Stimulated activated CD4-positive, alpha-beta T cell treated with anti-CD3 and anti-CD28 coated beads, Interleukin-12 subunit alpha, Interleukin-12 subunit beta, amount 100 ng/mL, for 4 hours (primary cell): ENCODE measurements at places on chromosomes 7 and 10.

GRCh38 chr7:157936976-157937375 lies 600.2 kb downstream of the DNAJB6 start:
- DNase-seq = no peak

GRCh38 chr10:84605802-84606201 lies 277.4 kb downstream of the CCSER2 start:
- no peak for DNase-seq

DNA sequence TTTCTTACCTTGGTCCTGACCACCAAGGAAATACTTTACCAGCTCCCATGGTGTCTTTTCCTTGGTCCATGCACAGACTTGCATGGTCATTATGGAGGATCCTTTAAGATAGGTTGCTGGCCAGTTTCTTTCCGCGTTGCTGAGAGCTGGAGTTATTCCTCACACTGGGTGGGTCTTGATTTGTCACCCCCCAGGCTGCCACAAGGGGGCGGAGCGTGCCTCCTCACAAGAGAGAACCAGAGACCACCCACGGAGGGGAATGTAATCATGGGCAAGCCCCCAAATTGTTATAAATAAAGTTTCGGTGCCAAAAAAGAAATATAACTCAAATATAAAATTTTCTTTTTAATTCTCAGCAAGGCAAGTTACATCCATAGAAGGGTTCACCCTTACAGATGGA lies 10.5 kb upstream of the TRIM24 start:
- peak; percentile 34 for DNase-seq

GRCh38 chr7:24200407-24200966 lies 83.5 kb upstream of the NPY start:
- DNase-seq = no peak

GRCh38 chr7:38535073-38535472 lies 96.1 kb downstream of the AMPH start:
- no peak for DNase-seq

DNA sequence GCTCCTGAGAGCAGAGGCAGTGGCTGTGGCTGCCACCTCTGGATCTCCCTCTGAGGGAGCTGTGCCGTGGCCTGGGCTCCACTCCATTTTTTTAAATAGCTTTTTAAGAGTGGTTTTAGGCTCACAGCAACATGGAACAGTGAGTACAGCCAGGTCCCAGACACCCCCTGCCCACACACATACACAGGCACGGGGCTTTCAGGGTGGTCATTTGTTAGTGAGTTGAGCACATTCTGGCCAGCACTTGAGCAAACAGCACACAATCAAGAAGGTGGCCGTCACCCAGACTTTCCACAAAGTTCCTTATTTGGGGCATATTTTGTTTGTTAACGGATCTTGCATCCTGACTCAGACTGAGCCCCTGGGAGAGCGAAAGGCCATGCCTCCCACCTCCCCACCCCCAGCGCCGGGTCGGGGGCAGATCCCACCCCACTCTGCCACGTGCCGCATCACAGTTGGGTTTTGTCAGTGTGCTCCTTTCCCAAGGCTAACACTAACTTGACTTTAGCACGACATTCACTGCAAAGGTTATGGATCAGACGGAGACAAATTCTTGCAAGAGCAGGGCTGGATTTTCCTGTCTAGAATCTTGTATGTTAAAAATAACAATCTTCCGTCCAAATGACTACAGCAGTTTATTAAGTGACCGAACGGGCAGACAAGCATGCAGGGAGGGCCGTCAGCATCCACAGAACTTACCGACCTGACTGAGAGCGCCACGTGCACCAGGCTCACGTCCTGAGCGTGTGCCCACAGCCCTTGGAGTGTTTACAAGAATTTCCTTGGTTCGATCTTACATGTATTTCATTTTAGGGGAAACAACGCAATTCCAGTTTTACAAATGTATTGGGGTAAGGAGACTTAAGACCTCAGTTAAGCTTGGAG lies 156.5 kb upstream of the NPS start:
- no peak for DNase-seq

- no peak for DNase-seq
These were observed 451 bp downstream of the SRRT start for GRCh38 chr7:100875356-100875751.

GRCh38 chr10:30556189-30556588 lies 73.4 kb downstream of the LYZL2 start:
- DNase-seq = no peak

- no peak for DNase-seq
These were observed 51.5 kb downstream of the CCDC71L start for GRCh38 chr7:106609416-106609815.

GRCh38 chr10:15859509-15859905 lies 800 bp downstream of the MINDY3 start:
- DNase-seq = no peak

DNA sequence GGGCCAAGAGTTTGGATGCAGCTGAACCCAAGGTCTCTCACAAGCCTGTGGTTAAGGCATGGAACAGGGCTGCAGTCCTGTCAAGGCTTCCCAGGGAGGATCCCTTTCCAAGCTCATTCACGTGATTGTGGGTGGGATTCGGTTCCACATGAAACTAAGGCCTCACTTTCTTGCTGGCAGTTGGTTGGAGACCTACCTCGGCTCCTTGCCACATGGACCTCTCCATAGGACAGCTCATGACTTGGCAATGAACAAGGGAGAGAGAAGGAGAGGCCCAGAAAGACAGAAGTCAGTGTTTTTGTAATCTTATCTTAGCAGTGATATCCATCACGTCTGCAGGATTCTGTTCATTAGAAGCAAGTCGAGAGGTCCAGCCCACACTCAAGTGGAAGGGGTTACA lies 583.8 kb downstream of the LRMDA start:
- no peak for DNase-seq

GRCh38 chr7:51123322-51124019 lies 193.1 kb downstream of the COBL start:
- DNase-seq = peak; percentile 59

DNA sequence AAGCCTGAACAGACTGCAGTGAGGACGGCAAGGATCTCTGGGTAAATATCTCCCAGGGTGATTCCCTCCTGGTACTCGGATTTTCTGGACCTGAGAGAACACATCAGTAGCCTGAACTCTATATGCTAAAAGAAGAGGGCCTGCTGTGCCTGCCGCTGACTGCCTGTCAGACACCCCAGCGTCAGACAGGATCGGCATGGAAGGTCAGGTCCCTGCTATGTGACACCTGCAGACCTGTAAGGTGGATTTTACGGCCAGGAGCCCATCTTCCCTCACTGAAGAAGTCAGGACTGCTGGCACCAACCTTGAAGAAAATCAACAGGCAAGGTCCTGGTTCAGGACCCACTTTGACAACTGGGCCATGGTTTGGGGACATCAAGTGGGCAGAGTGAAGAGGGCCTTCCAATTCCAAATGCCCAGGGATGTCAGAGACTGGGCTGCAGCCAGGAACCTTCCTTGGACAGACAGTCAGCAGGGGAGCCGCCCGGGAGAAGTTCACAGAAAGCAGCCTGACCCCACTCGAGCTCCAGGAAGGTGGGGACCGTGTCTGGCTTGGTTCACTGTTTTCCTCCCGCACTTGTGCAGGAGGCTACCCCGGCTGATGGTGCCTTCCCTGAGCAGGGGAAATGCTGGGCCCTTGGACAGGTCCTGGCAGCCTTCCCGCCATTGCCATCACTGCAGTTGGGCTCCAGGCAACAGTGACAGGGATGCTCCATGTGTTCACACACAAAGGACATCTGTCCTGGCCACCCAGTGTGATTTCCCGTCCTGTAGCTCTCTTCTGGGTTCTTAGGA lies 91.8 kb upstream of the LANCL2 start:
- DNase-seq = no peak

DNA sequence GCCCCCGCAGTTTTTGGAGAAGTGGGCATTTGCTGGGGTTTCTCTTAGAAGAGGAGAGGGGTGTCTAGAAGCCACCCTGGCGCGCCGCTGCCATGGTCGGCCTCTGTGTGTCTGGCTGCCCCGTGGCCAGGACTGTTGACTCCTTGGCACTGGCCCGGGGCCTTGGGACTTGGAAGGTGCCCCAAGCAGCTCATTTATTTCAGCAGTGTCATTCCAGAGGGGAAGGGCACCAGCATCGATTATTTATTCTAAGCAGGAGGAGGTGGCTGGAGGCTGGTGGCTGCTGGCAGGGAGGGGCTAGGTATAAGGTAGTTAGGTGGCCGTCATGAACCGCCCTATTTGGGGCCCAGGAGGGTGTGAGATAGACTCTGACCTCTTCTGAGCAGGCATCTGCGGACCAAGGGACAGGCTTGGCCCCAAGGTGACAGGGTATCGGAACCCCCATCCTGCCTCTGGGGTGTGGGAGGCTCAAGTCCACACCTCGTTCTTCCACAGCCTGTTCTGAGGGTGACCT lies 1.6 kb downstream of the GTF2IRD1 start:
- no peak for DNase-seq

DNA sequence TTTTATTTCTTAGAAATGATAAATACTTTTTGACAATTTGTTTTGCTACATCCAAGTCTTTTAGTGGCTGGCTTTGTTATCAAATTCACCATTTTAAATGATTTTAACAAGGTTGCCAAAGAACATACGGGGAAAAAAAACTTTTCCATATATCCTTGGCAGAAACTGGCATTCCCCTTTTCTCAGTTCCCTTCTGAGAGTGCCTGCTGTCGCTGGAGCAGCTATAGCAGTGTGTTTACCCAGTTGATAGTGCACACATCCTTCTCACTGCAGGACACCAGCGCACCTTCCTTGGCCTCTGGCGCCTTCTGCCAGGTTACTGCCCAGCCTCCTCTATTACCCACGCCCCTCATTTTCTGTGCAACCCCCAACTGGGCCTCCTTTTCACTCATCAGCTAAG lies 94.1 kb downstream of the ALOX5 start:
- no peak for DNase-seq

GRCh38 chr7:64868499-64868898 lies 34.6 kb upstream of the ZNF273 start:
- DNase-seq = no peak

DNA sequence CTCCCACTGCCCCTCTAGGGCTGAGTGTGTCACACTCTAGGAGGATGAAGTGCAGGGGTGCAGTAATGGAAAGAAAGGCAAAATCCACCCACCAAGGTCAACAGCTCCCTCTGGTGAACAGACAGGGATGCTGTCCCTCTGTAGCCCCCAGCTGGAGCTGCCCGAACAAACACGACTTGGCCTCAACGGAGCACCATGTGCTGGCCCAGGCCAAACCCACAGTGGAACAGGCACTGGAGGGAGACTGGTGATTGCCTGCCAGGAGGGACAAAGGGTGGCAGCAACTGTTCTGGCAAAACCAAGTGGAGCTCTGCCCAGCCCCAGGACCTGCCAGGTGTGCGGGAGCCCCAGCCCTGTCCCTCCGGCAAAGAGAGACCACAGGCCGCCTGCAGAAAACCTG lies 20.7 kb downstream of the PDIA4 start:
- DNase-seq = no peak

GRCh38 chr10:28561531-28561930 lies 28.6 kb downstream of the WAC start:
- DNase-seq = no peak

- DNase-seq = no peak
These were observed 30.1 kb downstream of the BTBD16 start for GRCh38 chr10:122301055-122301810.

DNA sequence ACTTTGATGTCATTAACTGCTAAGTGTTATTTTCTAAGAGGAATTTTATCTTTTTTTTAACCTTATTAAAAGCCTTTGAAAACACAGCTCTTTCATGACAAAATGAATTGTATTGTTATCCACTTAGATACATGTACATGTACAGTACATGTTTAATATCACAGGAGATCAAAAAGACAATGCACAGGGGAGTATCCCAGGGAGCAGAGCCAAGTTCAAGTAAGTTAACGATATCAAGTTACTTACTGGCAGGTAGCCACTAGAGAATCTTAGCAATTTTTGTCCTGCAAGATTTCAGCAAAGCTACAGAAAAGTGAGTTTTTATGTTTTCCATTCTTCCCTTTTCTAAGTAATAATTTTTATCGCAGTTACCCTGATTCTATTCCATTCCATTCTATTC lies 33.9 kb upstream of the ARL4A start:
- DNase-seq = no peak

DNA sequence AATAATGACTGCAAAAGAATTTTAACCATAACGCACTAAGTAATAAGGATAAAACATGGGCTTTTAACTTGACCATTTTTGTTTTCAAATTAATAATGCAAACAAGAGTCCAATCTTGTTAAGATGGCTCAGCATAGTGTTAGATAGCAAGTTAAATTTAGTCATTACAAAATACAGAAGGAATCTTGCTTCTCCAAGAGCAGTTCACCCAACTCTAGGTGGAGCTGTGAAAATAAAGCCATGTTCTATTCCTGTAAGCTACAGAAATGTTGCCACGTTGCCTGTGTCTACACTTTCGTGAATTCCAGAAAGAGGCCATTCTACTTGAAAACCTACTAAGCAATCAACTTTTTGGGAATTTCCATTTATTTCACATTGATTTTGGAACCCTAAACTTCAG lies 191.9 kb downstream of the SFMBT2 start:
- no peak for DNase-seq

GRCh38 chr10:99280472-99280871 lies 44.8 kb upstream of the HPSE2 start:
- DNase-seq = no peak

- no peak for DNase-seq
These were observed 55.2 kb downstream of the ELFN1 start for GRCh38 chr7:1725199-1725690.

GRCh38 chr7:30888747-30889146 lies 22.9 kb upstream of the AQP1 start:
- no peak for DNase-seq

- DNase-seq = no peak
These were observed 101.4 kb downstream of the TBXAS1 start for GRCh38 chr7:139930286-139930965.

GRCh38 chr7:99557940-99558305 lies 519 bp upstream of the ZNF655 start:
- DNase-seq = no peak

GRCh38 chr10:71346731-71347130 lies 27.7 kb downstream of the SLC29A3 start:
- DNase-seq = no peak

- DNase-seq = no peak
These were observed 165.4 kb downstream of the JAZF1 start for GRCh38 chr7:28015169-28015568.

- no peak for DNase-seq
These were observed 57.0 kb upstream of the NMT2 start for GRCh38 chr10:15225511-15225910.

GRCh38 chr10:76984559-76985443 lies 652.8 kb downstream of the KCNMA1 start:
- peak; percentile 56 for DNase-seq

DNA sequence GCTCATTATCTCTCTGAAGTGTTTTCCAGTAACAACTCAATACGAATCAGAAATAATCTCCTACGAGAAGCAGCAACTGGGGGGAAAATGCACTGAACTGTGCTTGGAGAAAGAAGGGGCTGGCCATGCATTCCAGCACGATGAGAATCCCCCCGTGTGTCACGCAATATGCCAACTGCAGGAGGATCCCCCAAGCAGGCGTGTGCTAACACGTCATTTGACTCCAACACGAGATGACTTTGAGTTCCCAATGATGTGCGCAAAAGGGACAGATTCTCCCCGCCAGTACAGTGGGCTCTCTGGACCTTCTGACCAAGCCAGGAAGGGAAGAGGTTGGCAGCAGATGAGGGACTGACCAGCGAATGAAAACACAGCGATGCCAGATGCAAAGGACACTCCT lies 105.5 kb downstream of the KCNMA1 start:
- DNase-seq = no peak
